ENCODE measurements at places on chromosomes 12 and 14.

DNA sequence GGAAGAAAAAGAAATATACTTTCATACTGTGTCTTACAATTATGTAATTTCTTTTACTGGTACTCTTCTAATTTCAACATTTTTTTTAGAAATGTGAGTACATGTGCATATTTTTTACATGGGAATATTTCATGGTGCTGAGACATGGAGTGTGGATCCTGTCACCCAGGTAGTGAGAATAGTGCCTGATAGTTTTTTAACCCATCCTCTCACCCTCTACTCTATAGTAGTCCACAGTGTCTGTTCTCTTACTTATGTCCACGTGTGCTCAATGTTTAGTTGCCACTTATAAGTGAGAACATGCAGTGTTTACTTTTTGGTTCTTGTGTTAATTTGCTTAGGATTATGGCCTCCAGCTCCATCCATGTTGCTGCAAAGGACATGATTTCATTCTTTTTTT, 548.8 kb downstream of the AACS start:
- DNase-seq, result no peak

- no peak for DNase-seq
Measured at GRCh38 chr12:94174576-94174975, 26.2 kb downstream of the PLXNC1 start.

- DNase-seq, result no peak
Measured at GRCh38 chr14:52923902-52924575, 26.8 kb downstream of the FERMT2 start.

DNA sequence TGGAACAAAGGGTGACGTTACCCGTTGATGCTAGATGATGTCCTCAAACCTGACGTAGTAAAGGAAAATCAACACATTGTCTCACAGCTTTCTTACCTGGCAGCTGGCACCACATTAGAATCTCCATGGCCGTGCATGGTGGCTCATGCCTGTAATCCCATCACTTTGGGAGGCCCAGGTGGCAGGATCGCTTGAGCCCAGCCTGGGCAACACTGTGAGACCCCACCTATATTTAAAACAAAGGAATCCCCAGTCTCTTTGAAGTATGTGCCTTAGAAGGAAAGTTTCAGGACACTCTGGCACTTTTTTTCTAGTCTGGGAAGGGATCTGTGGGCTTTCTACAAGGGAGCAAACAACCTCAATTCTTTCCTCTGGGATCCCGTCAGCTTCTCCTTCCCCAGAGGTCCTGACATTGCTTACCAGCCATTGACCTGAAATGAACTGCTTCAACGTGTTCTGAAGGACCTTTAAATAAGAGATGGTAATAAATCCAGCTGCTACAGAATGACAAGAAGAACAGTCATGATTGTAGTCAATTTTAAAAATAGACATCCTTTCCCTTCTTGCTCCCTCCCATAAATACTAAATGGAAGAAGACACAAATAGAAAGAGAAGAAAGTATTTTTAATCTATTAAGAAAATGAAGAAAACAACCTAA, 33.7 kb upstream of the TTC7B start:
- DNase-seq, result no peak

DNA sequence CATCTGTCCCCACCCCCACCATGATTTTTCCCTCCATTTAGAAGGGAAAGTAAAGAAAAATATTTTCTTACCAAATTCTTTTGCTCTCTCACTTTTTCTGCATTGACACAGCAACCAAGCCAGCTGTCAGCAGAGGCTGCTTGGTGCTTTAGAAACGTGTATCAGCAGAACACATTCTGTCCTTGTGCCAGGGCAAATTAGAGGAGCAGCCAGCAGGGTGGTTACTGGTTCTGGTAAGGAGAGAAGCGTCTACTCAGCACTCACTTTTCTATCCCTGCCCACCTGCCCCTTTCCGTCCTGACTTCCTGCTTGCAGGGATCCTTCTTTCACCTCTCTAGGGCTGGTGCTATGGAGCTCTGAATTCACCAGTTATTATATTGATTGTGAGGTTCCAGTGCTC, 327.5 kb upstream of the PDE3A start:
- no peak for DNase-seq

Measured in NCI-H2081 (cell line).